ENCODE measurements at places on chromosomes 7 and 10. TPM values are rescaled to one million over a fixed set of nuclear protein-coding genes. Genes with fewer than 3 reads are reported as not detected.

- no peak for DNase-seq
Measured at GRCh38 chr10:72694476-72695369, 2.8 kb downstream of the MCU start.

- no peak for DNase-seq
Measured at GRCh38 chr10:76297358-76297757, 865.9 kb downstream of the LRMDA start.

DNA sequence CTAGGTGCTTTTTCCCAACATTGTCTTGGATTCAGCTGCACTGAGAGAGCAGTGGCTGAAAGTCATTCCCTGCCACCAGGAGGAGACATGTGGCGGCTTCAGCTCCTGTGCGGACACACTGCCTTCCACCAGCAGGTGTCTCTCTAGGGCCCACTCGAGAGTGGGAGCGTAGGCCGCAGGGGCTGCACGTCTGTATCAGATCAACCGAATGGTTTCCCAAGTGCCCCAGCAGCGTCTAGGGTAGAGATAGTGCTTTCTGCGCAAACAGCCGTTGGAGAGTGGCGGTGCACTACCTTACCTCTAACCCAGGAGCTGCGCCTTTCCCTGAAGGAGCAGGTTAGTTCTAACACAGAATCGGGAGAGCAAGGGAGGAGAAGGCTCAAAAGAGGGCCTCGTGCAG lies 31.7 kb downstream of the PAPOLB start:
- peak; percentile 88 for DNase-seq

DNA sequence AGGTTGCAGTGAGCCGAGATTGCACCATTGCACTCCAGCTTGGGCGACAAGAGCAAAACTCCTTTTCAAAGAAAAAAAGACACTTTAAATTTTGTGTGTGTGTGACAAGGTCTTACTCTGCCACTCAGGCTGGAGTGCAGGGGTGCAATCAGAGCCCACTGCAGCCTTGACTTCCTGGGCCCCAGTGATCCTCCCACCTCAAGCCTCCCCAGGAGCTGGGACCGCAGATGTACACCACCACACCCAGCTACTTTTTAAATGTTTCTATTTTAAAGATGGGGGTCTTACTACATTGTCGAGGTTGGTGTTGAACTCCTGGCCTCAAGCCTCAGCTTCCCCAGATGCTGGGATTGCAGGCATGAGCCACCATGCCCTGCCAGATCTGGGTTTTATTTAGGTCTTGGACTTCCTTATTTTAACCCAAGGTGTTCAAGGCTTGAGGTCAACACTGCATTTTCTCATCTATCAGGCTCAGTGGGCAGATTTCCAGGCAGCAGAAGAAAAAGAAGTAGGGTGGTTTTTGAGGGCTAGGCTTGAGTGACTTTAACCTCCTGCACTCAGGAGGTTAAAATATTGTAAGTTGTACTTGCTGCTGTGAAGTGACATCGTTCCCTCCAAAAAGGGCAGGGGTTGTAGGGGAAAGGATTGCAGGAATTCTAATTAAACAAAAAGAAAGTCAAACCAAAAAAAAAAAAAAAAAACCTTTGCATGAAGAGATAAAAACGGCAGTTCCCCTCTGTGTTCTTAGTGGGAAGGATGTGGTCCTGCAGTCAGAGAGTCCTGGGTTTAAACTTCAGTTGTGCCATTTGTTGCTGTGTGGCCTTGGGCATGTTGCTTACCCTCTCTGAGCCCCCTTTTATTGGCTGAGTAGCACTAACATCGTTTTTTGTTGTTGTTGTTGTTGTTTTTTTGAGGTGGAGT lies 71.5 kb downstream of the CARD11 start:
- DNase-seq, result no peak

DNA sequence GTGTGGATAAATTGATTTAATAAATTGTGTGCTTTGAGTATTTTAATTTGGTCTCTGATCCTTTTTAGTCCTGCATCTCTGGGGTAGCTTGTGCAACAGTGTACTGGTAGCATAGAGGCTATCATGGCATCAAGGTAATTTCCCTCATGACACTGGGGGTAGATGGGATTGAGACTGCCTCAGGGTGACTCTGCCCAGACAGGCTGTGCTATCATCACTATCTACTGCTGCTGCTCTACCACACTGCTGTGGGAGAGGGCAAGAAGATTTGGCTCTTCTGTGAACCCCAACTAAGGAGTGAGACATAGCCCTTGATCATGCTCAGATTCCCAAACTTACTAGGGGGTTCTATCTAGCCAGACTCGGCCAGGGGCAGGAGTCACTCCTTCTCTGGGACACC lies 43.6 kb upstream of the JAZF1 start:
- no peak for DNase-seq

- no peak for DNase-seq
Measured at GRCh38 chr7:102925976-102926782, 13.4 kb downstream of the LRRC17 start.

DNA sequence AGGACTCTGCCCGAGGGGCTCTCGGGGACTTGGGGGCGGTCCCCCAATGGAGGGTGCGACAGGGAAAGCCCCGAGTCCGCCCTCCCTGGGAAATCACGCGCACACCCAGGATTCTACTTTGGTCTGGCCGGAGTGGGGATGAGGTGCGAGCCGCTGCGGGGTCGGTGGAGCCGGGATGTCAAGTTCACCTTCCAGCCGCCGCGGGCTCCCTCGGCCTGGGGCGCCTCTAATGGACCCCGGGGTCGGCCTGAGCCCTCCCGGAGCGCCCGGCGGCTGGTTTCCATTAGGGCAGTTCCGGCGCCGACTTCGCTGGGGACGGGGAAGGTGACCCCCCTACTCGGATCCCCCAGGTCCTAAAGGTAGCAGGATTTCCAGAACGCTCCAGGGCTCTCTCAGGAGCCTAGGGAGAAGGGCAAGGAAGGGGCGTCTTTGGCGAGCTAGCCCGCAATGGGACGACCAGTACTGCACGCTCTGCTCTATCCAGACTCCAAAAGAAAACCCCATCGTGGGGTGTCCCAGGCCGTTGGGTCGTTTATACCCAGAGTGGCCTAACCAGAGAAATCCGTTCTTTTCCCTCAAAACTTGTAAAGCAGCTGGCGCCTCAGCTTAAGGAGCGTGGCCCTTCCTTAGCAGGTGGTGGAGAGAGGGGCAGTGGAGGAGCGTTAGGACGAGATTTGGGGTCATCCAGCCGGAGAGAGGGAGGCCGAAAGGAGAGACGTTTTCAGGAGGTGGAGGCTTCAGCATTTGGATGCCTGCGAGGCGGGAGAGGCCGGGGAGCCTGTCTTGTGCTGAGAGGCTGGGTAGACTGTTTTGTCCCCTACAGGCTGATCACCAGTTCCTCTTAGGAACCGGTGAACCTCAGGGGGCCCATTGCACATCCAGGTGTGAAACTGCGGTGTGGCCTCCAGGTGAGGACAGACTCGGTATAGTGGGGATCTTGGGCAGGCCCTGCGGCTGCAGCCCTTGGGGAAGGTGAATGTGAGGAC lies 860 bp upstream of the WDR86 start:
- peak; percentile 68 for DNase-seq

GRCh38 chr10:31908157-31908556 lies 20.5 kb downstream of the ARHGAP12 start:
- no peak for DNase-seq

DNA sequence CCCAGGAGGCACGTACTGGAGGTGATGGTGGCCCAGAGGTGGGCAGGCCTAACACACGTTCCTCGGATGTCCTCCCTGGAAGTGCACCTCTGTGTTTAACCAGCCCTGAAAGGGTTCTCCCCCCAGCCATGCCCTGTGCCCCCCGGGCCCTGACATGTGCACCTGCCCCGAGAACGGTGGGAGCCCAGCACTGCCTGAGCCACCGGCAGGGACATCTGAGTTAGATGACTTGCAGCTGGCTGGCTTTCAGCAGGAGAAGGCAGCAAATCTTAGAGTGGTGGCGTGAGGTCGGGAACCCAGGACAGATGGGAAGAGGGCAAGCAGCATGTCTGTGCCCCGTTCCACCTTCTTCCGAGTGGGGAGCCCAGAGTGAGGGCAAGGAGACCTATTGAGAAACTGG lies 291.8 kb downstream of the TCERG1L start:
- DNase-seq, result peak; percentile 17

- no peak for DNase-seq
Measured at GRCh38 chr7:101411508-101411874, 48.8 kb downstream of the COL26A1 start.

DNA sequence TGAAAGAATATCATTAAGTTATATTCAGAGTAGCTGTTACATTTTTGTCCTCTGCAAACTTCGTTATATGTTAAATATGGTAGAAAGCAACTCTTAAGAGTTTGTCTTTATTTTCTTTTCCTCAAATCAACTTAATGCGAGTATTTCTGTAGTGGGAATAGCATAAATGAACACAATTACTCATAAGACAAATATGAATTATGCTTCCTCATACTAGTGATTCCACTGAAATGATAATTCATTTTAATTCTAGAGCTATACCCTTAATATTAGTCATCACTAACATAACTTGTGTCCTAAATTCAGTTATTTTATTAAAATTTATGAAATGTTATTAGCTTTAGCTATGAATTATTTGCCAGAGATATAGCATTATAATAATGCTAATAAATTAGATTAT lies 820.6 kb upstream of the KCND2 start:
- DNase-seq, result no peak

DNA sequence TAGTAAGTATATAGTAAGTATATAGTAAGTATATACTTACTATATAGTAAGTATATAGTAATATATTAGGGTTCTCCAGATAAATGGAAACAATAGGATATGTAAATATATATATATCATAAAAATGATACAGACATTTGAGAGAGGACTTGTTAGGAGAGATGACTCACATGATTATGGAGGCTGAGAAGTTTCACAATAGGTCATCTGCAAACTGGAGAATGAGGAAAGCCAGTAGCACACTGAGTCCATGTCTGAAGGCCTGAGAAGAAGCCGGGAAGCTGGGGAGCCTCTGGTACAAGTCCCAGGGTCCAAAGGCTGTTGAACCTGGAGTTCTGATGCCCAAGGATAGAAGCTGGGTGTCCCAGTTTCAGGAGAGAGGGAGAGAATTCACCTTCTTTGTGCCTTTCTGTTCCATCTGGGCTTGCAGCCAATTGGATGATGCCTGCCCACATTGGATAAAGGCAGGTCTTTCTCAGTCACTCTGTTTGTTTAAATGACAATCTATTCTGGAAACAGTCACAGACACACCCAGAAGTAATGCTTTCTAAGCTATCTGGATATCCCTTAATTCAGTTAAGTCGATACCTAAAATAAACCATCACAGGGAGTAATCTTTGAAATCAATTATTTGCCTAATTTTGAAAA lies 205.5 kb upstream of the CDC14C start:
- DNase-seq, result no peak

C10orf90 gene
- total RNA-seq, result not detected

ITIH5 gene
- 1.1 TPM for total RNA-seq

PPP1R3C gene
- 1.2 TPM for total RNA-seq

RBM48 gene
- total RNA-seq, result 12.5 TPM

Measured in H9 (cell line).